HCT116 (cell line): ENCODE measurements at places on chromosomes 4 and X. TPM values are rescaled to one million over a fixed set of nuclear protein-coding genes. Genes with fewer than 3 reads are reported as not detected.

MID1IP1 gene
- total RNA-seq = 109 TPM

DNA sequence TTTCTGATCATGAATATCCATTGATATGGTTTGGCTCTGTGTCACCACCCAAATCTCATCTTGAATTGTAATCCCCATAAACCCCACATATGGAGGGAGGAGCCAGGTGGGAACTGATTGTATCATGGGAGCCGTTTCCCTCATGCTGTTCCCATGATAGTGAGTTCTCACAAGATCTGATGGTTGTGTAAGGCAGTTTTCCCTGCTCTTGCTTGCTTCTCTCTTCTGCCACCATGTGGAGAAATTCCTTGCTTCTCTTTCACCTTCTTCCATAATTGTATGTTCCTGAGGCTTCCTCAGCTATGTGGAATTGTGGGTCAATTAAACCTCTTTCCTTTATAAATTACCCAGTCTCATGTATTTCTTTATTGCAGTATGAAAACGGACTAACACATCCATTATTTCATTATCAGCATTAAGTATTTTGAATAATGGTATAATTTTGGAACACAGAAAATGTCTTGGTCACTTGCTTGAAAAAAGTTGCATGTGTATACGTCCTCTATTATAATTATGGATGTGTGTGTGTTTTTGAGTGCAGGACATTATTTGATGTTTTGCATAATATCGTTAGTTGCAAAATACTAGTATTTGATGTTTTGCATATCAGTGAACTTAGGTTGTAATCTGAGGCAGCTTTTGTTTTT lies 334.6 kb downstream of the PCDH10 start:
- DNase-seq = peak; percentile 34

DNA sequence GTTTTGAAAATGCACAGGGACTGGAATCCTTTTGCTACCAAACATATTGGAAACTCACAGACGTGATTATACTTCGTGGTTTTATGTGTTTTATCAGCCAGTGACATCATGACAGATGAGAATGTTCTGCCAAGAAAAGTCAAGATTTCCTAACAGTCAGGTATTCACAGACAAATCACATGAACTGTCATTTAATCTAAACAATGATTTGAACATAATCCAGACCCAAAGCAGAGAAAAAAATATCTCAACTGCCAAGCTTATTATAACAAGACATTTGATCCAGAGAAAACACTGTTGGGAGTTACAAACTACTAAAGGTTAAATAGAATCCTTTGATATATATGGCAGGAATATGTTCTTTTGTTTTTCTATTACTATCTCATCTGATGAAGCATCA lies 635.9 kb upstream of the FRG1 start:
- no peak for DNase-seq

DNA sequence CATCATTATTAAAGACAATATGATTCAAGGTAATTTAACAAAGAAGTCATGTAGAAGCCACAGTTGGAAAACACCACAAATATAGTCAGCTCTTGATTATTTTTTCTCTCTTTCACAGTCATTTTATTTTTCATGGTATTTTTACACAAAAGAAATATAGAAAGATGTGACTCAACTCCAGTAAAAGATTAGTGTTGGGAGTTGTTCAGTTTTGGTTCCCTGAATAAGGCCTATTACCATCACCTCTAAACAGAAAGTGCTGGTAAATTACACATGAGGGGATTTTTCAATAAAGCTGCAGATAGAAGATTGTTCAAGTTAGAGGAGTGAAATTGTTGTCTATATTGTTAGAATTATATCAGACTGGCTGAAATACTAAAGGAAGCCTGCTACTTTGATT lies 107.0 kb downstream of the DDIT4L start:
- DNase-seq = no peak

DNA sequence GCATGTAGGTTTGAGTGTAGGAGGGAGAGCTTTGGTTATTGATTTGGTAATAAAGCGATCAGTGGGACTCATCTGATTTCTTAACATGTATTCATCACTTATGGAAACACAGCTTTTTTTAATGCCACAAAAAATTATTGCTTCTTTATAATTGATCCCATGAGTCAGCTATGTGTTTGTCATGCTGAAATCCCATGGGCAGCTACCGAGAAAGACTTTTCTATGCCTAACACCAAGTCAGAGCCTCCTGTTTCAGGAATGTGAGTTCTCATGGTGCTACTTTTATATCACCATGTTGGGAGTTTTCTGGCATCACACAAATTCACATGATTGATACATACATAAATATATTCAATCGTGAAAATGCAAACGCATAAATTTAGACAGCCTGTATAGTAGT lies 165.7 kb downstream of the RAPGEF2 start:
- no peak for DNase-seq

DNA sequence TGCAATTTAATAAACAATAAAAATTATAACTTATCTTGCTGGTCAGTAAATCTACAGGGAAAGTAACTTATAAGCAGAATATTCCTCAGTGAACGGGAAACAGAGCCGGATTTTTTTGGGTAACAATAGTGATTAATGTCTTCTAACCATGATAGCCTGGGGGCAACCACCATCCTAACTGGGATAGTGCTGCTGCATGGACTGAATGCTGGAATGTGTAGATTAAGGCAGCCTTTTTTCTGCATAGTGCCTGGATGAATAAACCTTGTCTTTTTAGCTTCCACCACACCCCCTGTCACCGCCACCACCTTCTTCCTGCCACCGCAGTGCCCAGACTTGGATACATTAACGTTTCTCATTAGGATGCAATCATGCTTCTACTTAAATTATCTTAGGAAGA lies 83.6 kb upstream of the LNX1 start:
- DNase-seq = no peak

- no peak for DNase-seq
These were observed 519 bp downstream of the SLC25A4 start for GRCh38 chr4:185143601-185143969.

DNA sequence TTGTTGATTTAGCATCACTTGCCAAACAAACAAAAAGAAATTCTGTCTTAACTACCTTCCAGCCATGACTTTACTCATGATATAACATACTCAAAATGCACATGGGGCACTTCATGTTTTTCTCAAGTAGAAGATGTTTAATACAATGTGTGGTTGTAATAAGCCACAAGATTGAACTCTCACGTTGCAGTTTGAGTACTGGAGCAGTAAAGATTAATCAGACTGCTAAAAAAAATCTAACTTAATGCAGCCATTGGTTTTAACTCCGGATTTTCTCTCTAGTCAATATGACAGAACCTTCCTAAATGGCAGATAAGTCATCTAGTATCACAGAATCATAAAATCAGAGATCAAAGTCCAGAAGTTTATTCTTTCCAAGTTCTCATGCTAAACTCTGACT lies 117.9 kb downstream of the SH3KBP1 start:
- no peak for DNase-seq

GRCh38 chrX:42704454-42704853 lies 73.5 kb downstream of the PPP1R2C start:
- DNase-seq = no peak

MAGEC1 gene
- not detected for total RNA-seq

- no peak for DNase-seq
These were observed 31.6 kb upstream of the ARHGEF6 start for GRCh38 chrX:136812286-136812685.

DNA sequence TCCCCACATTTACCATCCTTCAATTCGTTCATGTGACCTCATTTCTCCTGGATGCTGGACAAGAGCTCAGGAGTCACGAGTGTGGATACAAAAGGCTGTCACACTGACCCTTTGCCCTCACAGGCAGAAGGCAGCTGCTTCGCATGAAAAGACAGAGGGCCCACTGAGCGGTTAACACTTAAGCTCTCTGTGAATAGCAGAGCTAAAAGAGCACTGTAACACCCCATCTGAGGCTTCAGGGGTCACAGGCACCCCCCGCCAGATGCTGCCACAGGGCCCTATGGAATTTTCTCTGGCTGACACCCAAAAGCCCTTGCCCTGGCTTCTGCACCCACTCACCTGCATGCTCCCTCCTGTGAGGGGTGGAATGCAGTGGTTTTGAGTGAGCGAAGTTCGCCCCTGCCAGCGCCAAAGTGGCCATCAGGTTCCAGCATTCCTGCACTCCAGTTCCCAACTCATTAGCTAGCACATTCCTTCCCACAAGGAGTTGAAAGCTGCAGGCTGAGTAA lies 360.9 kb downstream of the PPP3CA start:
- DNase-seq = no peak
